ENCODE measurements at places on chromosomes 6 and 20.

- DNase-seq: peak; percentile 90
Observed at GRCh38 chr20:59082981-59083380, 40.4 kb upstream of the PRELID3B start.

GRCh38 chr20:32991383-32991782, 12.8 kb downstream of the SUN5 start:
- no peak for DNase-seq

GRCh38 chr6:92341201-92341600, 1078.2 kb downstream of the EPHA7 start:
- peak; percentile 8 for DNase-seq

- DNase-seq: peak; percentile 90
Observed at GRCh38 chr20:25308671-25309394, 60.9 kb downstream of the PYGB start.

GRCh38 chr6:43828711-43829110, 58.7 kb downstream of the VEGFA start:
- no peak for DNase-seq
